ENCODE measurements at places on chromosomes 2 and 18.

GRCh38 chr2:235961711-235962110 lies 206.5 kb downstream of the GBX2 start:
- DNase-seq, result no peak

GRCh38 chr18:22423878-22424564 lies 6.3 kb upstream of the CTAGE1 start:
- DNase-seq, result no peak

DNA sequence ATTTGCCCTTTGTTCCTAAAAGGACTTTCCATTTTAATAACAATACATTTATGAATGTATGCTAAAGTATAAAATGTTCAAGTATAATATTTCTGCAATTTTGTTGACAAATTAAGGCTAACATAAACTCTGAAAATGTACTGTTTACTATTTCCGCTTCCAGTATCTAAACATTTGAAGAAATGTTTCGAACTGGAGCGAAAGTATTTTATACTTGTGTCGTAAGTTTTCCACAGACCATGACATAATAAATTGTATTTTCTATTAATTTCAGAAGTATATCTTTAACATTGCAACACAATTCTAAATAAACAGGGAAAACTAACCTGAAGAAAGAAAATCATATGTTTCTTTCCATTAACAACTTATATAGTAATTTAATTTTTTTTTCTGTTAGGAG lies 146.3 kb downstream of the CALCRL start:
- no peak for DNase-seq

DNA sequence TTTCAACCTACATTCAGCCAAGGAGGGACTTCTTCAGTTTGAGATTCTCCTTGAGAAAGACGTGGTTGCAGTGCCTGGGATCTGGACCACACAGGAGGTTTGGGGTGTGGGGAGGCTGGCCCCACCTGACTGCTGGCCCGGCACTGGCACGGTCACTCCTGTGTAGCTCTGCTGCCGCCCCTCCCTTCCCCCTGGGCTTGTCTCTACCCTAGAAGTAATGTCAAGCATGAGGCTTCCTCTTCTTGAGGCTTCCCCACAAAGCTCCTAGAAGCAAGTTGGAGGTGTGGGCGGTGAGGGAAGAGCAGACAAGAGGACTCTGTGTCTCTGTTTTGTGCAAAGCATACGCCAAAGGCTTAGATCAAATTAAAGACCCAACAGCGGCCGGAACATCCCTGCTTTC lies 8.7 kb downstream of the KLHL29 start:
- no peak for DNase-seq

DNA sequence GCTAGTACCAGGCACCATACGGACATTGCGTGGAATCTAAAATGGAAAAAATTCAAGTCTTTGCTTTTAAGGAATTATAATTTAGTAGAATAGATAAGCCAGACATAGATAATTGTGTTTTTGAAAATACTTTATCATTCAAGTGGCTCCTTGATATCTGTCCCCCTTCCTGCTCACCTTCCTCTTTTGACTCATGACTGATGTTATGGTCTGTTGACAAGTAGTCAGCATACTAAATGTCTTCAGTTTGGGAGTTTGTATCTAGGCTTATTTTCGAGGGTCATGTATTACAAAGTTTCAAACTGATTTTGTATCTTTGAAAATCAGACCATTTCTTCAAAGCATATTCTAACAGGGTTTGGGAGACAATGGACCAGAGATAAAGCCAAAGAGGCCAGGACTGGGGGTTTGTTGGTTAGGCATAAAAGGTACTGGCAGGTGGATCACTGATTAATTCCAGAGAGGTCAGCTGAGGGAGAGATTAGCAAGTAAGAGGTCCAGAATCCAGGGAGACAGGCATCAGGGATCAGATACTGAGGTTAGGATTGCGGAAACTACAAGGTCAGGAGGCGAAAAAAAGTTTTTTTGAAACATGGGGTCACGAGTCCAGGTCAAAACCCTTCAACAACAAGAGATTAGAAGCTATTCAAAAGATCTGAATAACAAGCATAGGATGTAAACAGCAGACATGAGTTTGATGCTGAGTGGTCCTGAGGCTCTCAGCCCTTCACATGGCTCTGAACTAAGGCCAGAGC lies 31.5 kb upstream of the KLHL14 start:
- DNase-seq, result no peak

- no peak for DNase-seq
Measured at GRCh38 chr2:58268685-58269084, 27.6 kb upstream of the FANCL start.

DNA sequence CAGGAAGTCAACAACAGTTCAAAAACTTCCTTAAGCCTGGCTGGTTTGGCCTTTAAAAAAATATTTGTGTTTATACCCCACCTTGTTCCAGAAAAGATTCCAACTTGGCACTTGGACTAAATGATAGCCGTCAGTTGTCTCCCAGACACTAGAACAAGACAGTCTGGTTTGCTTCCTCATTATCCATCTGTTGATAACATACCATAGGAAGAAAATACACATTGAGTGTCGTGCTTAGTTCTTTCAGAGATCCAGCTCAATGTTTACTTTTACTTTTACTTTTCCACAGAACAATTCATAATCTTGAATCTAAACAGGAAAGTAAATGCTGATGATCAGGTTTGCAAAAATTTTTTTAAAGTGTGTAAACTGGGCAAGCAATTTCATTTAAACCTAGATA lies 2.4 kb upstream of the VPS54 start:
- DNase-seq, result no peak

GRCh38 chr2:124692707-124693106 lies 667.6 kb downstream of the CNTNAP5 start:
- DNase-seq, result no peak

DNA sequence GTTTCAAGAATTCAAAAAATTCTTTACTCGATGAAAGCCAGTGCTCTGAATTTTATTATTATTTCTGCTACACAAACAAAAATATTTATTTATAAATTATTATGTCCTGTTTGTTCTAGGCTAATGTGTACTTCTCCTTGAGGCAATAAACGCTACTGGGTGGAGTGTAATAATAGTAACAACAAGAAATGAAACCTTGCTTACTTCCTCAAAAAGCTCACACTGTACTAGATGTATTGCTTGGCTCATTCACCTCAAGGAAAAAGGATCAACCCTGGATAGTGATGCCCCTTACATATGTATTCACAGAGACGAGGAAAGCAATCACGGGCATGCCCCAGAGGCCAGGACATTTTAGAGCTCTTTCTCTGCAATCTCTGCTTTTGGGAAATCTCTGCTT lies 685.6 kb upstream of the NXPH2 start:
- DNase-seq, result no peak

DNA sequence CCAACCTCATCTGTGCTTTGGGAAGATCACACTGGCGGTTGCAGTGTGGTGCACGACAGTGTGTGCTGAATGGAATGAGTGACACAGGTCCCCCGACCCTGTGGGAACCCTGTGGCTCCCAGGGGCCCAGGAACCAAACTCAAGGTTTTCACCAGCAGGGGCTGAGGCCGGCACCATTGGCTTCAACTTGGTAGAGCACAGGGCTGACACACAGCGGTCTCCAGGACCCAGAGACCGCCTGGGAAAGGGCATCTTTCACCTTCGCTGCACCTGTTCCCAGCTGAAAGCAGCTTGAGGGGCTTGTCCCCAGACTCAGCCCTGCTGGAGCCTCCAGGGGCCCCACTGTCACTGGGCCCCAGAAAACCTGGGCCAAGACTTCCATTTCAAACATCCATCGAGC lies 59.0 kb upstream of the ODC1 start:
- DNase-seq, result no peak

- no peak for DNase-seq
Measured at GRCh38 chr2:217834057-217834620, 168.7 kb downstream of the TNS1 start.

GRCh38 chr2:22748909-22749308 lies 636.1 kb upstream of the KLHL29 start:
- DNase-seq, result no peak

DNA sequence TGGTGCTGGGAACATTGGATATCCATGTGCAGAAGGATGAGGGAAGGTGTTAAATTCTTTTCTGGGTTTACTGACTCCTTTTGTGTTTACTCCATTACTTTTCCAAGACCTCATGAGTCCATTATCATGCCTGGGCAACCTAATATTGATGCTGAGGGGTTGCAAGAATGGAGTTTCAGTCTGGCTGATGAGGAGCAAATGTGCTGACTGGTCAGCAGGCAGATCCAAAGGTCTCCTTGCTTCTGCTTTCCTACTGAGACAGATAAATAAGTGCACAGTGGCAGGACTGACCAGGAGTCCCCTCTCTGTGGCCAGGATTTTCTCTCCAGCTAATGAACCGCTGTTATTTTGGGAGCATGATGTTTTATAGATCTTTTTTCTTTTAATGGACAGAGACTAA lies 43.6 kb upstream of the WIPF1 start:
- DNase-seq, result no peak

All from activated T-helper 9 cell treated with anti-CD3 and anti-CD28 coated beads, Interleukin-2, amount 50 U/mL, for 16 hours (primary cell).